ENCODE measurements at places on chromosomes 12 and 14. TPM values are rescaled to one million over a fixed set of nuclear protein-coding genes. Genes with fewer than 3 reads are reported as not detected.

Gene SERPINA10
- total RNA-seq, result not detected

Gene IKZF4
- total RNA-seq, result 8.5 TPM

Gene BCL11B
- 1.1 TPM for total RNA-seq

Gene TBX5
- 0.10 TPM for total RNA-seq

Gene SERPINA5
- 3.0 TPM for total RNA-seq

Gene PPP1R36
- 0.47 TPM for total RNA-seq

Gene TAS2R19
- 1.6 TPM for total RNA-seq

Gene ANKRD9
- total RNA-seq, result 29.0 TPM

Gene CLEC4E
- not detected for total RNA-seq

GRCh38 chr12:124849382-124849781 is 14.3 kb downstream of the SCARB1 start:
- DNase-seq, result no peak

DNA sequence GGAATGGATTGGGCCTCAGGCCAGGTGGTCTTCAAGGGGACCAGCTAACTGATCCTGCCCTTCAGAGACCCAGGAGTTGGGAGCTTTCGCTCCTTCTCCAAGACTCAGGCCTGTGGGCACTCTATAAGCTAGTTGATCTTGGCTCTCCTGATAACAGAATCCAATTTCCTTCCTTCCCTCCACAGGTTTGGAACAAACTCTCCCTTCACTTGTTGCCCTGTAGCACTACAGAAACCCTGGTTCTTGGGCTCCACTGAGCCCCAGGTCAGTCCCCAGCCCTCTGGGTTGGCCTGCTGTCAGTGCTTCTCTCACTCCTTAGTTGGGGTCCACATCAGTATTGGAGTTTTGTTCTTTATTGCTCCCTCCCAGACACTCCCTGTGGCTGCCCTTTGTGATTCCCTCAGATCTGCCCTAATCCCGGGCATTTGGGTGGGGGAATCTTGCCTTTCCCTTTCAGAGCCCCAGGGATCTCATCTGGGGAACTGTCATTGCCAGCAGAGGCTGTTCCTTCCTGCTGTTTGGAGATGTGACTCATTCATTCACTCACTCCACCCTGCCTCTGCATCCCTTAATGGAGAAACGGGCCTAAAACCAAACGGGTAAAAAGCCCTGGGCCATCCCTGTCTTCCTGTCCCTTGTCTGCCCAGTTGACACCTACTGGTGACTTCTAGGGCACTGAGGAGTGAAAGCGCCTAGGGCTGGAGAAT is 4.4 kb upstream of the GPD1 start:
- no peak for DNase-seq

DNA sequence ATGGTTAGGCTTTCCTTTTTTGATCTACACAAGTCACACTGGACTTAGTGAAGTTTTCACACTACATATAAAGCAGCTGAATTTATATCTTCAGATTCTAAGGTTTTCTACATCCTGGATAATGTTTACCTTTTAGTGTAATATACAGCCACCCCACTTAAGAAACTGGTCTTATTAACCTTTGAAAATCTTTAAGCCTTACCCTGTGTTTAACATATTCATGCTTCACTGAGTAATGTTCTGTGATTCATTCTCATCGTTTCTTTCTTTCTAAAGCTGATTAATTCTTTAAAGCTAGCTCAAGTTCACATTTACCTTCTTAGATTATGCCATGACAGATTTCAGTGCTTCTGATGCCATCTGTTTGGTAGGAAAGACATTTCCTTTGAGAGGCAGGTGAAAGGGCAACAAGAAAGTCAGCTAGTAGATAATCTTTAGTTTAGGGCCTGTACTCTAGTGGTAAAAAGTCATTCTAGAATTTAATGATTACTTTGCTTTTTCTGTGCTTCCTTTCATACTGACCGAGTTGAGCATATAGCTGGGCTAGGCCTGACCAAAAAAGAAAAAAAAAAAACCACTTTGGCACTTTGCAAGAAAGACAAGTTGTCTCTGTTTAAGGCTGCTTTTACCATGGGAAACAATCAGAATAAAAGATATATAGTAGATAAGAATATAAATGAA is 690.9 kb upstream of the FBXO33 start:
- peak; percentile 8 for DNase-seq

DNA sequence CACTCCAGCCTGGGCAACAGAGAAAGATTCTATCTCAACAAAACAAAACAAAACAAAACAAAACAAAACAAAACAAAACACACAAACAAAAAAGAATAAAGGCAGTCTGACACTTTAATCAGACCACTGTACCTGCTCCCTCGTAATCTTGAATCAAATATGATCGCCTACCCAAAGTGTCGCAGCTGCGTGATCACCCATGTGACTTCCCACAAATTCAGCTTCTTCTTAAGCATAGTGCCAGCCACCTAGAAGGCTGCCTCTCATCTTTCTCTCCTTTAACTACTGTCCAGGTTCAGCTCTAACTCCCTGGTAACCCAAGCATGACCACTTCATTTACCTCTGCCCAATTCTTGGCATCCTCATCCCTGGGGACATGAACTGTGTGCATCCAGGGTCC is 37.4 kb downstream of the FMNL3 start:
- no peak for DNase-seq

- no peak for DNase-seq
These were observed 5.1 kb downstream of the ADCY4 start for GRCh38 chr14:24329736-24330135.

GRCh38 chr12:119235197-119235751 is 56.5 kb downstream of the HSPB8 start:
- no peak for DNase-seq

GRCh38 chr12:80277732-80278131 is 166.3 kb upstream of the PTPRQ start:
- DNase-seq, result no peak

DNA sequence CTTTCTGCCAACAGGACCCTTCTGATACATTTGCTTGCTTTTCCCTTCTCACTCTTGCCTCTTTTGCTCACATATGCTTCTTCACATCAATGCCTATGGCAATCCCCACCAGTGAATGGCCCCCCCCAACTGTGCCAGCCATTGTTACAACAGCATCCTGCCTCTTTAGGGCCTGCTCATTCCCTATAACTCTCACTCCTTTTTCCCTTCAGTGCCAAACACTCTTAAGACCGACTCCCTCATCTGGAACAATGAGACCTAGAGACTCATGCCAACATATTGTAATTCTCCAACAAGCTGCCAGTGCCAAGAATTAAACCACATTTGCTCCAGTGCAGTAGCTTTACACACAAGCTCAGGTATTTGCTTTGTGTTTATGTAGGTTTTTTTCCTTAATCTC is 189.0 kb downstream of the SOX5 start:
- no peak for DNase-seq

DNA sequence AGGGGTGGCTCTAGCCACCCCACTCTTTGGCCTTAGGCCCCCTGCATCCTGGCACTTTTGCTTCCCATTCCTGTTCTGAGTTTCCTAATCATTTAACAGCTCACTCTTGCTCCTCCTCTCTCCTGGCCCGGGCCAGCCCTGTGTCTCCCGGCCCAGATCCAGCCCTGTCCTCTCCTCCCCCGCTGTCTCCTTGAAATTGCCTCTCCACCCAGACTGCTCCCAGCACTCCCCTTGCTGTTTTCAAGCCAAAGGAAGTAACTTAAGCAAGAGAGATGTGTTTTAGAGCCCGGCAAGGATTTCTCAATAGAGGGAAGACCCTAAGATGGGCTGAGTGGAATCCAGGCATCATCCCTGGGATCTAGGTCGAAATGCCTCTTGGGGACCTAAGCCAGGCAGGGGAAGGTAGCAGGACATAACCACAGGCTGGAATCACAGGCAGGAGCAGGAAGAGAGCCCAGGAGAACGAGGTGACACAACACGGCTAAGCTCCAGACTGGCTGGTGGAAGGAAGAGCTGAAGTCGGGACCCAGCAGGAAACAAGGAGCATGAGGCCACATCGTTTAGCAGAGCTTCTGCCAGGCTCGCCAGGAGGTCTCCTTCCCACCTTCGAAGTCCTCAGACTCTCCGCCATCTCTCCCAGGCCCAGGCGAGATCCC is 2.0 kb upstream of the LRP1-AS start:
- no peak for DNase-seq

DNA sequence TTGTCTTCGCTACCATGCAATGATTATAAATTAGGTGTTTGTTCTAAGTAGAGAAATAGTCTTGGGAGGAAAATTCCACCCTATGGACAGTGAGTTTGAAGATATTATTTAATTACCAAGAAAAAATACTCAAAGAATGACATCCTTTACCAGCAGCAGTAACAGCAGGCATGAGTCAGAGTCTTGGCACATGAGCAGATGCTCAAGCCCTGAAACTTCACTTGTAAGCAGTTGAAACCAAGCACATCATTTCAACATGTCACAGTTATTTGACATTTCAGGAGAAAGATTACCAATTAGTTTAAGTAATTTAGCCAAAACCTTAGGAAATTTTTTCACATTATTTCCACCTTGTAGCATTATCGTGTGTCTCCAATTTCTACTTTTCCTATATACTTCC is 99.2 kb downstream of the C12orf50 start:
- DNase-seq, result no peak

- no peak for DNase-seq
These were observed 768.3 kb upstream of the ATXN7L3B start for GRCh38 chr12:73769337-73769736.

DNA sequence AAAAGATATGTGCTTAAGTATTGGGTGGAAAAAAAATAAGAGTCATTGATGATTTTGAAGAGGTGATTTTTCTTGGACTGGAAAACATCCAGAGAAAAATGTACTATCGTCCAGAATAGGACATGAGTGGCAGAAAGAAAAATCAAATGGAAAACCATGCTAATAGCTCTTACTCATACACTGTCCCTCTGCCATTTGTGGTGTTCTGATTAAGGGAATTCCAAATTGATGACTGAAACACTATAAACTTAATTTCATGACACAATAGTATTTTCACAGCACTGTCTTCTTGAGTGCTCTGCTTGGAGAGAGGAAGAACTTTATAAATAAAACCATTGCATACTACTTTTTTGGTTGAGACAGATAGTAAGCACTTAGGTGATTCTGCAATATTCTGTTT is 72.4 kb downstream of the USP15 start:
- no peak for DNase-seq

GRCh38 chr12:51424662-51425539 is at the start of gene SLC4A8:
TSS of gene SLC4A8 (plus strand) at chr12:51424831. CDS start at chr12:51424988, 157 bp downstream.
- DNase-seq, result peak; percentile 57

DNA sequence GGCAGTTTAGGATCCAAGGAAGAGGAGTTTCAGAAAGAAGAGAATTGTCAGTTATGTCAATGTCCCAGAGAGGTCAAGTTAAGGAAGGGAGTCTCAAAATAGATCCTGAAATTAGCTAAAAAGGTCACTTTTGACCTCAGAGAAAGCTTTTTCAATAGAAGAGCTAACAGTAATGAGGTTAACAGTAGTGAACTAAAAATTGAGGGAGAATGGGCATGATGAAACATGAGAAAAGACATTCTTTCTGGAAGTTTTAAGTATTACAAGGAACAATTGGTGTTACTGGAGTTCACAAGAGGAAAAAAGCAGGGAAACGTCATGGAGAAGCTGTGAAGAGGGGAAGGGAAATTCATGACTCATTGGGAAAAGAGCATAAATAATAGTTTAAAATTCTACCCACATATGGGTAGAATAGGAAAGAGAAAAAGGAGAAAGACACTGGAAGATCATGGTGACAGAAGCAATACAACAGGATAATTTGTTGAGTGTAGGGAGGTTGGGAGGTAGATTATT is 381.2 kb upstream of the FAR2 start:
- no peak for DNase-seq

GRCh38 chr14:32980178-32980901 is 41.7 kb downstream of the NPAS3 start:
- no peak for DNase-seq

DNA sequence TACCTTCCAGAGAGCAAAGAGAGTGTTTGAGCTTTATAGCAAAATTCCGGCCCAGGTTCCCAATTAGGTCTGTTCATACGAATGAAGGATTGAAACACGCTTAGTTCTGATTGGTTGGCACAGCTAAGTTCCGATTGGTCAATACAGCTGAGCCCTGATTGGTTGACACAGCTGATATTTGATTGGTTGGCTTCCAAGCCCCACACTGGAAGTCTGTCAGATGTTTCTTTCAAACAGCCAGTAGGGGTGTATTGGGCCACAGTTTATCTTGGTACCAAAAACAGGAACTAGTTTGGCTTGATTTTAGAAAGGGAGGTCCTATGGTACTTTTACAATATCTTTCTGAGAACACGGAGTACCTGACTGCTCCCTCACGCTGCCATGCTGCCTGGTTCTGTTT is 93.4 kb downstream of the CAND1 start:
- DNase-seq, result no peak

DNA sequence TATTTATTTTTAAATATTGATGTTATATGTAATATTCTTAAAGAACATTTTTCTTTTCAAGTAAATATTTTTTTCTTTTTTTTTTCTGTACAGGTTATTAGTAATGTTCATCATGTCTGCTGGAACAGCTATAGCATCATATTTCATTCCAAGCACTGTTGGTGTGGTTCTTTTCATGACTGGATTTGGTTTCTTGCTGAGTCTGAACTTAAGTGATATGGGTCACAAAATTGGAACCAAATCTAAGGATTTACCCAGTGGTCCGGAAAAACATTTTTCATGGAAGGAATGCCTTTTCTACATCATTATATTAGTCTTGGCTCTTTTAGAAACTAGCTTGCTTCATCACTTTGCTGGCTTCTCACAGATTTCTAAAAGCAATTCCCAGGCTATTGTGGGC is 23.2 kb downstream of the PCNX4 start:
- DNase-seq, result no peak

GRCh38 chr12:121992059-121992879 is 29.4 kb upstream of the BCL7A start:
- DNase-seq, result no peak

DNA sequence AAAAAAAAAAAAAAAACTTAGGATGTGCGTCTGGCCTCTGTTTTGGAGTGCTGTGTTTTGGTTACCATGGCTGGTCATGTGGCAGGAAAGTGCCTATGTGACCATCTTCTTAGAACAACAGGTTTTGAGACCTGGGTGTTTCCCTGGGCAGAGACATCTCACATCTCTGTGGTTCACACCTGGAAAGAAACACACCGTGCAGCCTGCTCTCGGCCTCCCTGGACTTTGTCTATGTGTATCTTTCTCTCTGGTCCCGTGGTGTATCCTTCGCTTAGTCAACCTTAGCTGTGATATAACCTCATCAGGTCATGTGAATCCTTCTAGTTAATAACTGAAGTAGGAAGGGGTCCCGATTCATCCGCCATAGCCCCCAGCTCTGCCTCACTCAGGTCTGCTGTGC is 22.6 kb downstream of the ACADS start:
- no peak for DNase-seq

GRCh38 chr12:98873776-98874175 is 228.7 kb downstream of the APAF1 start:
- DNase-seq, result no peak

Data from HCT116 (cell line).